T-helper 17 cell (primary cell): ENCODE measurements at places on chromosomes 5 and 9.

DNA sequence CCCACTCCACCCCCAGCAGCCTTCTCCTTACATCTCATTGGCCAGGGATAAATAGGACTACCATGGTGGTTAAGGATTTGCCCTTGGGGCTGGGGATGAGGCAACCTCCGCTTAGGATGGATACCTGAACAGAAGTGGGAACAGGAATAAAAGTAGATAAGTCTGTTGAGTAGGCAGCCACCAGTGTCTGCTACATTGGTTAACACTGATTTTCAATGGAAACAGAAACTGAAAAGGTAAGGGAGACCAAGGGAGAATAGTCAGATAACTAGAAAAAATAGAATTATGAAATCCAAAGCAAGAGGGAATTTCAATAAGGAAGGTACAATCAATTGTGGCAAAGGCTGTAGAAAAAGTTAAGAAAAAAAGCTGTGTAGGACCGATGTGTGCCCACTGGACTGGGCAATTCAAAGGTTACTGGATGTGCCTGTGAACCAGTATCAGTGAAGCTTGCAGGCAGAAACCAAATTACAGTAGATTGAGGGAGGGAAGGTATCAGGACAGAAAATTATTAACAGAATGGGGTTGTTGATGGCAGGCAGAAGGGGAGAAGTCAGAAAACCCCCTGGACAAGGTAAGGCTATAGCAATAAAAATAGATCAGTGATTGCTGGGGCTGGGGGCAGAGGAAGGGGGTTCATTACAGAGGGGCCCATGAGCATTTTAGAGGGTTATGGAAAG, 48.7 kb downstream of the DNAJC21 start:
- no peak for DNase-seq

DNA sequence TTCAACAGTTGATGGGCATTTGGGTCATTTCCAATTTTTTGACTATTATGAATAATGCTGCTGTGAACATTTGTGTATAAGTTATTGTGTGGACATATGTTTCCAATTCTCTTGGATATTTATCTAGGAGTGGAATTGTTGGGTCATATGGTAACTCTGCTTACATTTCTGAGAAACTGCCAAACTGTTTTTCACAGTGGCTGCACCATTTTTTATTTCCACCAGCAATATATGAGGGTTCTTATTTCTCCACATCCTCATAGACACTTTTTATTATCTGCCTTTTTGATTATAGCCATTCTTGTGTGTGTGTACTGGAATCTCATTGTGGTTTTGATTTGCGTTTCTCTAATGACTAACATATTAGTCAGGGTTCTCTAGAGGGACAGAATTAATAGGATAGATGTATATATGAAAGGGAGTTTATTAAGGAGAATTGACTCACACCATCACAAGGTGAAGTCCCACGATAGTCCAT, 14.7 kb upstream of the MED27 start:
- DNase-seq = no peak

DNA sequence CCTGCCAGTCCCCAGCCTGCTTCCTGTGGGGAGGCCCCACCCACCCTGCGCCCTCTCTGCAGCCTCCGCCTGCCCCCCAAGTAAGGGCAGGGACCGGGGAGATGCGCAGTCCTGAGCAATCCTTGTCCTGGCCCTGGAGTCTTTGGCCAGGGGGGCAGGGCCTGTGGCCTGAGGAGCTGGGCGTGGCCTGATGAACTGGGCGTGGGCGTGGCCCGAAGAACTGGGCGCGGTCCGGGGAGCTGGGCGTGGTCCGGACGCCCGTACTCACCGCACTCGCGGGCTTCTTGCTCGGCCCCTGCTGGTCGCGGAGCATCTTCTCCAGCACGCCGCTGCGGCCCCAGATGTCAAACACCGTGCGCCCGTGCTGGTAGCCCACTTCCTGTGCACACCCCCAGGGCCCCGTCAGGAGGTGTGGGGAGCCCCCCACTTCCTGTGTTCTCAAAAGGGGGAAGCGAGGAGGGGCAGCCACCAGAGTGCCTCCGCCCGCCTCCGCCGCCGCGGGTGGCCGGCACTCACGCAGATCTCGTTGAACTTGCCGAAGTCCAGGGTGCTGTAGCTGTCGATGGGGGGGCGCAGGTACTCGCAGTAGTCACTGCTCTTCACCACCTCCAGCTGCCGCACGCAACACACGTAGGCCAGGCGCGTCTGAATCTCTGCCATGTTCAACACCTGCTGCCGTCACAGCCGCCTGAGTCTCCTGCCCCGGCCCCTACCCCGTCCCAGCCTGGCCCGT, 2.7 kb upstream of the NSMF start:
- DNase-seq = peak; percentile 47

- no peak for DNase-seq
Measured at GRCh38 chr9:2824054-2824453, 19.8 kb downstream of the PUM3 start.

DNA sequence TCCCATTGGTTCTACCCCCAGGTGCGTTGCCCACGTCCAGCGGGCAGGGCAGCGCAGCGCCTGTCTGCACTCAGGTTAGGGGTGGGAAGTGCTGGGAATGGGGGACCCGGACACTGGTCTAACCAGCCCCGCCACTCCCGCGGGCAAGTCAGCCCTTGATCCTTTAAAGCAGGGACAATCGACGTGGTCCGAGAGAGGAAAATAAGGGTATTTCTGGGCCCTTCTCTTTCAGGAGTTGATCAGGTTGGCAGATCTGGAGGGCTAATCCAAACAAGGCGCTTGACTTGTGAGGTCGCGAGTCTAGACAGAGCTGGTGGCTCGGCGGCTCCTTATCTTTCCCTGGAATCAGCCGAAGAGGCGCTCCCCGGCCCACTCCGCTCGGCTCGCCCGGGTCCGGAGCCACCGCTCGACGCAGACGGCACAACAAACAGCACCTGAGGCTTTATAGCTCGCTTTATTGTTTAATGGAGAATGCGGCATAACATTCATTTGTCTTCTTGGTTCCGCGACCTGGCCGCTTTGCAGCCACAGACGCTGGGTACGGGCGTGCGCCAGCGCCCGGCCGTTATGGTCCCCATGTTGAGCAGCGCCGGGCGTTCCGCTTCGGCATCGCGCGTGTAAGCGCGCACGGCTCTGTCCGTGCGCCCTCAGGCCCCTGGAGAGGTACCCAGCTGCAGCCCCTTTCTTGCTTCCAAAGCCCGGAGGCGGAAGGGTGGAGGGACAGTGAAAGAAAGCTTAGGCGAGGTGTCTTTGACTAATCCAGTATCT, 15.8 kb downstream of the ISL1 start:
- DNase-seq = no peak

- no peak for DNase-seq
Measured at GRCh38 chr9:38020151-38021076, 48.6 kb downstream of the SHB start.
